ENCODE measurements at places on chromosomes 2 and 18.

GRCh38 chr2:237931205-237931721, 35.6 kb upstream of the UBE2F start:
- no peak for DNase-seq

DNA sequence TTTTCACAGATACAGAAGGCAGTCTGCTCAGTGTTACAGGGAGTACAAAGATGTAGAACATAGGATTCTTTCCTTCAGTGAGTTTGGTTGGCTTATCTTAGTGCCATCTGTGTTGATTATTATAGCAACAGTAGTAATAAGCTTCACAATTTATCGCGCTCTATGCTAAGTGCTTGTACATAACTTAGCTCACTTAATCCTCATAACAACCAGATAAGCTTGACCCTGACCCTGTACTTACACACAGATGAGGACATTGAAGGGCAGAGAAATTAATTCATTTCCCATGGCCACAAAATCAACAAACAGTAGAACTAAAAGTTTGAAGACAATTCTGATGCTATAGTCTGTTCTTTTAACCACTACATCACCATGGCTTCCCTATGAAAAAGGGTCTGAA, 121.8 kb downstream of the SPHKAP start:
- no peak for DNase-seq

DNA sequence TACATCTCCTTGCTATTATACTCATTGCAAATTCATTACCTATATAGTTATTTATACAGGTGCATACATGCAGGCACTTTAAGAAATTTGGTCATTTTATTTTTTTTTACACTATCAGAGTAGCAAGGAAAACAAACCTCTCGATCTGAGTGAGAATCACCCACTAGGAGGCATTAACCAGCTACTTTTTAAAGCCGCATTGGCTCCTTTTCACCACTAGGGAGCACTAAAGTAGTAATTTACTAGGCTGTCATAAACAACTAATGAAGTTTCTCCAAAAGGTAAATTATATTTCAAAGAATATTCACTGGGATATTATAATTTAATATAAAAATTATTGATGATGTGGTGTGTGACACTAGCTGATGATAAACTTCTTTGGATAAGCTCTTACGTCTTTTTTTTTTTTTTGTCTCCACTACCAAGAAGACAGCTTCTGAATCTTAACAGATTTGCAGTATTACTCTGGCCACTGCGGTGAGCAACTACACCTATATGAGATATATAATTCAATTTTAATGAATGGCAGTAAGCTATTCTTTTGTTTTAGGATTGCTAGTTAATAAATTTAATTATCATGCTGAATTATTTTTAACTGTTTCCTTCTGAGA, 101.9 kb downstream of the NOL4 start:
- no peak for DNase-seq

GRCh38 chr2:46841621-46842020, 74.0 kb downstream of the MCFD2 start:
- DNase-seq = no peak

DNA sequence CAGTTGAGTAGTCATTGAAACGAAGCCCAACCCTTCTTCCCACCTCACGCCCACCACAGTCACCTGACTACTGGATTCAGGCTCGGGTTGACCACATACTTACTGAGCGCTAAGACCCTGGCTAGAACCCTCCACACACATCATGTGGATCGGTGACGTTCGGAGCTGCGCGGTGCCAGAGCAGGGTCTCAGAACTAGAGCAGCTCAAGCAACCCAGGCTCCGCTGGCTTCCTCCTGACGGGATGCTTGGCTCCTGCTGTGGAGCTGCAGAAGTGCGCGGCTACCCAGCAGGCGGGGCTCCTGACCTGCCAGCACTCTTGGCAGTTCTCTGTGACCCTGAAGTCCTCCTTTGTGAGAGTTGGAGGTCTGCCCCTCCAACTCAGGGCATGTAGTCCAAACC, 90.6 kb upstream of the MBOAT2 start:
- no peak for DNase-seq

DNA sequence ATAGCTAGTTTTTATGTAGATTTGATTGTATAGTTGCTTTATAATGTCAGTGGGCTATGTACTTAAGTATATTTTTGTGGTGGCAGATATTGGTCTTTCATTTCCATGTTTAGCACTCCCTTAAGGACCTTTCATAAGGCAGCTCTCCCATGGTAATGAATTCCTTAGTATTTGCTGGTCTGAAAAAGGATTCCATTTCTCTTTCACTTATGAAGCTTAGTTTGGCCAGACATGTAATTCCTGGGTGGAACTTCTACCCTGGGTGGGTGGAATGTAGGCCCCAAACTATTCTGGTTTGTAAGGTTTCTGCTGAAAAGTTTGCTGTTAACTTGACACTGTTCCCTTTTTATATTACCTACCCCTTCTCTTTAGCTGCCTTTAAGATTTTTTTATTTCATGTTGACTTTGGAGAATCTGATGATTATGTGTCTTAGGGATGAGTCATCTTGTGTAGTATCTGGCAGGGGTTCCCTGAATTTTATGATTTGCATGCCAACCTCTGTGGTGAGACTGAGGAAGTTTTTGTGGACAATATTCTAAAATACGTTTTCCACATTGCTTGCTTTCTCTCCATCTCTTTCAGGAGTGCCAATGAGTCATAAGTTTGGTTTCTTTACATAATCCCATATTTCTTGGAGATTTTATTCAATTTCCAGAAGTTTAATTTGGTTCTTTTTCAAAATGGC, 65.4 kb upstream of the VRK2 start:
- no peak for DNase-seq

DNA sequence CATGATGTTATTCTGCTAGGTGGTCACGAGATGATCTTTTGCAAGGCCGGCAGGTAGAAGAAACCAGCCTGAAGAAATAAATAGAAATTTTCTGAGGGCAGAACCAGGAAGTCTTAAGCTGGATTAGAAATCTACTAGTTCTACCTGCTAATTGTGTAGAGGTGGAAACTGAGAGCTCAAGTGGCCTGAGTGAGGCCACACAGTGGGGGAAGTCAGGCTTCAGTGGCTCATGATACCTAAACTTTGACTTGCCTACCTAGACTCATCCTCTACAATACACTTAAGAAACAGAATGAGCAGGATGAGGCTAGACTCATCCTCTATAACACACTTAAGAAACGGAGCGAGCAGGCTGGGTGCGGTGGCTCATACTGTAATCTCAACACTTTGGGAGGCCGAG, 134.9 kb upstream of the NDUFV2 start:
- no peak for DNase-seq

DNA sequence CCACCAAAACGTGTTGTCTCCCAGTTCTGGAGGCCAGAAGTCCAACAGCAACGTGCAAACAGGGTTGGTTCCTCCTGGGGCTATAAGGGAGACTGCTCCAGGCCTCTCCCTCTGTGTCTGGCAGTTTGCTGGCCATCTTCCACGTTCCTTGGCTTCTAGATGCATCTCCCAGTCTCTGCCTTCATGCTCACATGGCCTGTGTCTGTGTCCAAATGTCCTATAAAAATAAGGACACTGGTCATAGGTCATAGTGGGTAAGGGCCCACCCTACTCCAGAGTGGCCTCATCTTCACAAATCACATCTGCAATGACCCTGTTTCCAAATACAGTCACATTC, 69.4 kb upstream of the TAF1B start:
- no peak for DNase-seq

- DNase-seq = no peak
Observed at GRCh38 chr2:36982467-36982866, 16.1 kb upstream of the STRN start.

DNA sequence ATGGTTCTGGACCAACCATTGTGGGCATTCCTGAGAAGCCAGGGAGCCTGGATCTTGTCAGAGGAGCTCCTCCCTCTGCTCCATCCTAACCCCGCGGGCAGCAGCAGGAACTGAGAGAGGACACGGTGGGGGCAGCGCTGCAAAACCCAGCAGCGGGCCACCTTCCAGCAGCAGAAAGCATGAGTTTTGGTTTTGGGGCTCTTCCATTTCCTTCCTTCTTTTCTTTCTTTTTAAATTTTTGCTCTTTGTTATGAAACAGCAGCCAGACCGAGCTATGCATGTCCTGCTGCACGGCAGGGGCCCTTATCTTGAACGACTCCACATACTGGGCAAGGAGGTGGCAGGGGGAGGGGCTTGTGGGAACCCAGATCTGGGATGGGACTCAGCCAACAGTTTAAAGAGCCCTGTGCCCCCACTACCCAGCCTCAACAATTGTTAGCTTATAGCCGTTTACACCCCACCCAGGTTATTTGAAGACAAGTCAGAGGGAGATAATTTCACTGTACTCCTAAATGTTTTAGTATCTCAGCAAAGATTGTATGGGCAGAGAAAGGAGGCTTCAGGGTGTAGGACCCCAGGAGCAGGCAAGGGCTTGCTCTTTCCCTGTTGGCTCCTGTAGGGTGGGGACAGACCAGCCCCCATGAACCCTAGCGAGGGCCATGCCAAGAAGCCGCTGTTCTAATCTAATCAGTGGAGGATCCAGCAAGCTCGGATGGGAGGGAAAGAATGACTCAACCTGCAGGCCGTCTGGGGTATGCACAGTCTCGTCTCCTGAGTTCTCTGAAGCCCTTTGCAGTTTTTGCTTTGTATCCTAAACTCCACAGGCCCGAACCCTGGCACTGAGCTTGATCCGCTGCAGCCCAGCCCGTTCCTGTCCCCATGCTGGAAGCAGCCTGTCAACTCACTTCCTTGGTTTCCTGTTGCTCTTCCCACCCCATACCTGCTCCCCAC, 75.3 kb downstream of the LRRFIP1 start:
- peak; percentile 55 for DNase-seq

- DNase-seq = no peak
Observed at GRCh38 chr18:77517901-77518300, 268.3 kb downstream of the GALR1 start.

- DNase-seq = no peak
Observed at GRCh38 chr18:25329783-25330182, 22.2 kb downstream of the ZNF521 start.

DNA sequence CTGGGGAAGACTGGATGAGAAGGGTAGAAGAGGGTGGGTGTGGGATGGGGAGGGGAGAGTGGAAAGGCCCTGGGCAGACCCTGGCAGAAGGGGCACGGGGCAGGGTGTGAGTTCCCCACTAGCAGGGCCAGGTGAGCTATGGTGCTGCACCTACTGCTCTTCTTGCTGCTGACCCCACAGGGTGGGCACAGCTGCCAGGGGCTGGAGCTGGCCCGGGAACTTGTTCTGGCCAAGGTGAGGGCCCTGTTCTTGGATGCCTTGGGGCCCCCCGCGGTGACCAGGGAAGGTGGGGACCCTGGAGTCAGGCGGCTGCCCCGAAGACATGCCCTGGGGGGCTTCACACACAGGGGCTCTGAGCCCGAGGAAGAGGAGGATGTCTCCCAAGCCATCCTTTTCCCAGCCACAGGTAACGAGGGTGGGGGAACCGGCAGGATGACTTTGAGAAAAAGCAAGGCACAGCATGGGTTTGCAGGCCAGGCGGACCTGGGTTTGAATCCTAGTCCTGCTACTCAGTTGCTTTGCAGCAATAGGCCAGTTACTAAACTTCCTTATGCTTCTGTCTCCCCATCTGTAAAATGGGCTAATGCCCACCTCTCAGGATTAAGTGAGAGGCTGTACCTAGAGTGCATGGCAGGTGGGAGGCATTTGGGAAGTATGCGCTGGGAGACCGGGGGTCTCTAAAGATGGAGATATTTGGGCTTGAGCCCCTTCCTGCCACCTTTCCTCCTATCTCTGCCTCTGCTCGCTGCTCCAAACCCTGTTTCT, at the start of gene INHA:
Gene INHA (plus strand): TSS at position 74 of the 765 bp plus-strand sequence. CDS start 65 bp downstream, at position 139.
- DNase-seq = no peak

- DNase-seq = no peak
Observed at GRCh38 chr2:216516730-216517350, 18.2 kb downstream of the RPL37A start.

DNA sequence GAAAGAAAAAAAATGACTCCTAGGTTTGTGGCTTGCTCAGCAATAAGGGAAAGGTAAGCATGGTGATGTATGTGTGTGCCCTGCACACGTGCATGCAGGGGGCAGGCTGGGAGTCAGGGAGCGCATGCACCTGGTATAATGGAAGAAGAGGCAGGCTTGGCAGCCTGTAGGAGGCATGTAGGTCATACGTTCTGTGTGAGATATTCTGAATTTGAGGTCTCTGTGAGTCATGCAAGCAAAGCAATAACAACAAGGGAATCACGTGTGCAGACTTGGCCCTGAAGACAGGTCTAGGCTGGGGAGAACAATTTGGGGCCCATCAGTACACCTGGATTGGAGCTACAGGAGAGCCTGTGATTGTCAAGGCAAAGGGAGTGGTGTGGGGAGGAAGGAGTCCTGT, 94.5 kb upstream of the TTC39C start:
- DNase-seq = no peak

- DNase-seq = no peak
Observed at GRCh38 chr2:20573620-20574422, 77.1 kb downstream of the HS1BP3 start.

GRCh38 chr18:49028091-49028490, 77.3 kb upstream of the SMAD7 start:
- DNase-seq = no peak

- no peak for DNase-seq
Observed at GRCh38 chr18:3463051-3463450, 13.1 kb downstream of the TGIF1 start.

DNA sequence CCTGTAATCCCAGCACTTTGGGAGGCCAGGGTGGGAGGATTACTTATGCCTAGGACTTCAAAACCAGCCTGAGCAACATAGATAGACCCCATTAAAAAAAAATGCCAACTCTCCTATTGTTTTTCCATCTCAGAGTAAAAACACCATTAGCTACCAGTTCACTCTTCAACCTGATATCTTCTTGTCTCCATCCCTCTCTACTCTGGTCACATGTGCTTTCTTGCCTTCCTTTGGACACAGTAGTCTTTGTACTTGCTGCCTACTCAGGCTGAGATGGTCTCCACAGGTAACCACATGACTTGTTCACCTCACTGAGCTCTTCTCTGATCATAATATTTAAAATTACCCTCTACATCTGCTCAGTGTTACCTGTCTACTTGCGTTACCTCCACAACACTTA, 5.0 kb downstream of the MALT1 start:
- no peak for DNase-seq

GRCh38 chr2:229431327-229431954, 160.4 kb upstream of the PID1 start:
- DNase-seq = no peak

DNA sequence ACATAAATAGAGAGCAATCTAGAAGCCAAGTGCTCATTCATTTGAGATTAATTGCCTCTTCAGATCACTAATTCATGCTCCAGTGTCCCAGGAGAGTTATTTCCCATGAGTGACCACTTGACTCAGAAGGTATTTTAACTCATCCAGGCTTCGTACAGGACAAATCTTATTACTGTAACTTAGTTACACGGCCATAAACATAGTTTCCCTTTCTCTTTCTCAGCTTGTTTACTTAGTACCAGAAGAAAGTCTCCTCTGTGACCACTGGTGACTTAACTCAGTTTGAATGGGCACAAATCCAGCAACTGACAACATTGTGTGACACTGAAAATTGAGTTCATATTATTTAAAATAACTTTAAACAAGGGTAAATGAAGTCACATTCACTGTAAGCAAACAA, 25.3 kb downstream of the MMADHC start:
- DNase-seq = no peak

Measured in stimulated activated CD4-positive, alpha-beta T cell treated with anti-CD3 and anti-CD28 coated beads, Interleukin-2, amount 100 ng/mL, for 4 hours (primary cell).